ENCODE measurements at places on chromosomes 5 and 9. TPM values are rescaled to one million over a fixed set of nuclear protein-coding genes. Genes with fewer than 3 reads are reported as not detected.

DNA sequence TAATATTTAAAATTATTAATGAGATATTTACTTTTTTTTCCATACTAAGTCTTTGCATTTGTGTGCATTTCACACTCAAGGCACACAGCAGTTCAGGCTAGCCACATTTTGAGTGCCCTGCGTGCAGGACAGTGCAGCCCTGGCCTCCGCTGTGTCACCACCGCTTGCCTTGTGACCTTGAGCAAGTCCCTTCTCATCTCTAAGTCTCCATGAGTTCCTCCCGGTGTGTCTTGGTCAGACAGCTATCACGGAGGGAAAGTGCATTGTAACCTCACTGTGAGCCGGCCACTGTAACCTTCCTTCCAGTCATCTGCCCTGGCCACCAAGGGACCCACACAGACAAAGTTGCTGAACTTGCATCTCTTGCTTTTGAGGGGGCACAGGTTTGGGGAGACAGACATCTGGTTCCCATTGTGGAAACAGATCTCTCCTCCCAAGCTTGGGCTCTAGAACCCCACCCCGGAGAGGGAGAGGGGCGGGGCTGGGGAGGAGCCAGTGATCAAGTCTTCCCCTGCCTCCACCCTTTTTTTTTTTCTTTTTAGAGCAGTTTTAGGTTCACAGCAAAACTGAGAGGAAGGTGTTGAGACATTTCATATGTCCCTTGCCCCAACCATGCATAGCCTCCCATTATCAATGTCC is 96.8 kb downstream of the C9orf50 start:
- H3K36me3 ChIP-seq: no peaks in the 10 kb centered on the region
- DNase-seq: no peak
- no peaks in the 10 kb centered on the region for H3K27me3 ChIP-seq
- no peak overlapping the region for H3K27ac ChIP-seq

CYLC2 gene
- not detected for total RNA-seq

CMYA5 gene
- total RNA-seq: 41.5 TPM

SPINK4 gene
- total RNA-seq: not detected

ADAMTS16 gene
- 13.6 TPM for total RNA-seq

- no peaks in the 10 kb centered on the region for H3K27me3 ChIP-seq
- no peak for DNase-seq
- no peak overlapping the region for H3K4me3 ChIP-seq
- H3K27ac ChIP-seq: no peak overlapping the region
- peaks cover 2% of the 10 kb centered on the region for H3K4me1 ChIP-seq
Observed at GRCh38 chr9:69976152-69976551, 67.5 kb upstream of the MAMDC2 start.

DNA sequence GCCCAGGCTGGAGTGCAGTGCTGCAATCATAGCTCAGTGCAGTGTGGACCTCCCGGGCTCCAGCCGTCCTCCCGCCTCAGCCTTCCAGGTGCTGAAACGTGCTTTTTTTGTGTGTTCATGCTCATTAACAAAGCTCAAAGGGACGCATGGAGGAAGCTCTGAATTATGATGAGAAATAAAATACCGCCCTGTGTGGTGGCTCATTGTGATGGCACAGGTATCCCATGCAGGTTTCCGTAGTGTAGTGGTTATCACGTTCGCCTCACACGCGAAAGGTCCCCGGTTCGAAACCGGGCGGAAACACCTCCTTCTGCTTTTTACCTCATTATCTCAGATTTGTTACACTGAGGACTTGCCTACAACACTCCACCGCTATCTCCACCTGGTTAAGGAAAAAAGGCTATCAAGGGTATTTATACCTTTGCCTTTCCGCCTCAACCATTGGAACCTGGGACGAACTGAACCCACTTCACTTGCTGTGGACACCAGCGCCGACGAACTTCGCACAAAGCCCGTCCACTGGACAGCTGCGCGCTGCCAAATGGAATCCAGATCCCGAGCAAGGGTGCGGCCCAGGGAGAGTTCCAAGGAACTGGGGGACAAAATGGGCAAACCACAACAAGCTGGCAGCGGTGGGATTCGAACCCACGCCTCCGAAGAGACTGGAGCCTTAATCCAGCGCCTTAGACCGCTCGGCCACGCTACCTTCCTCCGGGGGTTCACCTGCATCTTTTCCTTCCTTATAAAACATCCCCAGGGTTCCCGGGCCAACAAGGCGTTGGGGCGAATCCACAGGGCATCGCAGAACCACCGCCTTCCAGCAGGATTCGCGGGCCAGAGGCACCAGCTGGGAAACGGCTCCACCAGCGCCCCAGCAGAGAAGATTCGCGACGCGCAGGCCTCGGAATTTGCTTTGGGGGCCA is 26.3 kb downstream of the OR2V2 start:
- peaks cover 6% of the 10 kb centered on the region for H3K27me3 ChIP-seq
- no peaks in the 10 kb centered on the region for H3K4me1 ChIP-seq
- H3K36me3 ChIP-seq: no peaks in the 10 kb centered on the region
- no peak overlapping the region for H3K4me3 ChIP-seq
- no peak overlapping the region for H3K27ac ChIP-seq
- no peak for DNase-seq

HTR4 gene
- total RNA-seq: not detected

TLX3 gene
- not detected for total RNA-seq

MEF2C gene
- 27.2 TPM for total RNA-seq

OMD gene
- 32.6 TPM for total RNA-seq

PCDHA1 gene
- not detected for total RNA-seq

GRCh38 chr5:125411071-125411743 is 664.8 kb upstream of the ZNF608 start:
- peak overlapping the region; percentile 16 for H3K4me3 ChIP-seq
- no peak overlapping the region for H3K27ac ChIP-seq
- no peaks in the 10 kb centered on the region for H3K27me3 ChIP-seq
- DNase-seq: peak; percentile 14
- no peaks in the 10 kb centered on the region for H3K36me3 ChIP-seq

DNA sequence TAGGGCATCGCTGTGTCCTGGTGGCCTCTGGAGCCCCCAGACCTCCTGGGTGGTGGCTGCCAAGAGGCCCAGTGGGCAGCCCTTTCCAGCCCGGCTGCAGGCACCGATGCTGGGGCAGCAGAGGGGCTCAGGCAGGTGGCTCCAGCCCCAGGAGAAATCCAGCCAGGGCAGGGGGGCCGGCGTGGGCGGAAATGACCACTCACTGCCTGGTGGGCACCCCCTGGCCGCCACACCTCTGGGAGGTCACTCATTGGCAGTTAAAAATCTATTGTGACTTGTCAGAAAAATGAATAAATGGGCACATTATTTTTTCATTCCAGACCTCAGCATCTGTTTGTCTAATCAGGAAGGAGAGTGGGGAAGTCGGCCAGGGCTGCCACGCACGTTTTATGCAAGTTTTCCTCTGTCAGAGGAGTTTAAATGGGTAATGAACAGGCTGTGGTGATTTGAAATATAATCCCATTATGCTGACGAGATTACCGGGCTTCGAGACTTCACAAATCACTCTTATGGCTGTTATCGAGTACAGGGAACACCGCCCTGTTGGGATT is 171.9 kb downstream of the GAPVD1 start:
- no peak overlapping the region for H3K4me3 ChIP-seq
- no peaks in the 10 kb centered on the region for H3K4me1 ChIP-seq
- no peaks in the 10 kb centered on the region for H3K36me3 ChIP-seq
- DNase-seq: peak; percentile 13
- no peak overlapping the region for H3K27ac ChIP-seq
- H3K27me3 ChIP-seq: no peaks in the 10 kb centered on the region
